ENCODE measurements at places on chromosomes 12 and 14.

DNA sequence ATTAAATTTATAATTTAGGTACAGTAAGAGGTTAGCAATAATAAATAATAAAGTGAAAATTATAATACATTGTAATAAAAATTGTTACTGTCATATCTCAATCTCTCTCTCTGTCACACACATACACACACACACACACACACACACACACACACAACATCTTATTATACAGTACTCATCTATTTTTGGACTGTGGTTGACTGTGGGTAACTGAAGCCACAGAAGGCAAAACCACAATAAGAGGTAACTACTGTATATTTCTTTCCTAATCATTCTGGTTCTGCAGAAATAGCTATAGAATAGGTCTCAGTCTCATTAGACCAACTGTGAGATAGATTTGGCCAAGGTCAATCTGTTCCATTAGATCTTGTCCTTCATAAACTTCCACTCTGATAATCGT lies 33.1 kb upstream of the PTPRO start:
- no peak for DNase-seq

GRCh38 chr14:33997611-33998010 lies 46.7 kb upstream of the EGLN3 start:
- DNase-seq: no peak

GRCh38 chr12:49232940-49233841 lies 31.7 kb upstream of the TUBA1C start:
- DNase-seq: peak; percentile 82

- no peak for DNase-seq
Measured at GRCh38 chr12:76449583-76449982, 101.4 kb upstream of the BBS10 start.

DNA sequence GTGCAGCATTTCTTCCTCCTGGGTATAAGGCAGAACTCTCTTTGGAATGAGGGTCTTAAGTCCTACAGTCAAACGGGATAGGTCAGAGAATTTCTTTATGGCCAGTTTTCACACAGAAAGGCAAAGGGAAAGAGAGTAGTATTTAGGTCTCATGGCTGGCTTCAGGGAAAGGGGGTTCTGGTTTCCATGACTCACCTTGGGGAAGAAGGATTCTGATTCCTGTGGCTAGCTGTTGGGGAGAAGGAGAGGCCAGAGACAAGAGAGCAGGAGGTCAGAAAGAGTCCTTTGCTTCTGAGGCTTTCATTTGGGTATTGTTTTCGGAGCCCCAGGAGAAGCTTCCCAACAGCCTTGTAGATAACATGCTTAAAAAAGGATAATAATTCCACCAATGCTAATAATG lies 332.5 kb downstream of the NPAS3 start:
- DNase-seq: no peak

DNA sequence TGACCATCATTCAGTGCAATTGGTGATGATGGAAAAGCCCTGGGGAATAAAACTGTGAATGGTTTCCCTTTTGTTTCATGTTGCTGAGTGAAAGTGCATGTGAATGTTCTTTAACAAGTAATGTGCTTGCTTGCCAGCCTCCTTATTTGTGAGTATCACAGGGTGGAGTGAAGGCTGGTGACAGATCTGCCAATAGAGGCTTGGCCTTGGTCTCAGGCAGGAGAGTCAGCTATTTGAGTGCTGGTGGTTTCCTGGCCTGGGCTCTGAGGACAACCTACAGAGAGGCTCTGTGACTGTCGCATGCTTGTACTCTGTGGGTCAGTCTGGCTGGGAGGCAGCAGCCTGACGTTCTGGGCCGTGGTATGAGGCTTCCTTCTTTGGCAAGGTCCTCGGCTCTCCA lies 20.7 kb downstream of the KRT85 start:
- DNase-seq: no peak

- no peak for DNase-seq
Measured at GRCh38 chr12:124426594-124427555, 132.0 kb downstream of the RFLNA start.

- no peak for DNase-seq
Measured at GRCh38 chr14:26702721-26703230, 104.9 kb upstream of the NOVA1 start.

DNA sequence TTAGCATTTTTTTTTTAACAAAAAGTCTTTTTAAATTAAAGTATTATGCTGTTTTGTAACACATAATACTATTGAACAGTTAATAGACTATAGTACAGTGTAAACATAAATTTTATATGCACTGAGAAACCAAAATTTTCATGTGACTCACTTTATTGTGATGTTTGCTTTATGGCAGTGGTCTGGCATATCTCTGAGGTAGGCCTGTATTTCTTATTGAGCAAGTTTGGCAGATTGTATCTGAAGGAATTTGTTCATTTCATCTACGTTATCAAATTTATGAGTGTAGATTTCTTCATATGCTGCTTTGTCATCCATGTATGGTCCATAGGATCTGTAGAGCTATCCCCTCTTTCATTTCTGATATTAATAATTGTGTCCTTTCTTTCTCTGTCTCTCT lies 78.8 kb upstream of the PDE3A start:
- no peak for DNase-seq

- DNase-seq: peak; percentile 9
Measured at GRCh38 chr12:55965941-55966407, at the start of gene PMEL. Gene PMEL, minus strand, starts transcription at chr12:55966042. Its CDS starts 31 bp downstream, at chr12:55966011.

DNA sequence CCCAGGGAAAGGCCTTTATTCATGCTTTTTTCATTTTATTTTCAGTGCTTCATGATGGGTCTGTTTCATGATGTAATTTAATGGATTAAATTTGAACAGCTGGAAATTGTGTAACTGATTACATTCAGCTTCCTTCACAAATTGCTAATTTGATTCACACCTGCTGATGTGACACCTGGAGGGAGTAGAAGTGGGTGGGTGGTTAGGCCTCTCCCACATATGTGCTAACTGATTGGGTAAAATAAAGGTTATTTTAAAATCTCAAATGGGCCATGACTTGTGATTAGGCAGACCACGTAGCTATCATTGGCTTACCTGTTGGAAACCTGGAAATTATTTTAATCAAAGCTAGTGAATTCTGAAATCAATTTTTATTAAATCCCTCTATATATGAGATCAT lies 142.1 kb downstream of the GXYLT1 start:
- DNase-seq: no peak

DNA sequence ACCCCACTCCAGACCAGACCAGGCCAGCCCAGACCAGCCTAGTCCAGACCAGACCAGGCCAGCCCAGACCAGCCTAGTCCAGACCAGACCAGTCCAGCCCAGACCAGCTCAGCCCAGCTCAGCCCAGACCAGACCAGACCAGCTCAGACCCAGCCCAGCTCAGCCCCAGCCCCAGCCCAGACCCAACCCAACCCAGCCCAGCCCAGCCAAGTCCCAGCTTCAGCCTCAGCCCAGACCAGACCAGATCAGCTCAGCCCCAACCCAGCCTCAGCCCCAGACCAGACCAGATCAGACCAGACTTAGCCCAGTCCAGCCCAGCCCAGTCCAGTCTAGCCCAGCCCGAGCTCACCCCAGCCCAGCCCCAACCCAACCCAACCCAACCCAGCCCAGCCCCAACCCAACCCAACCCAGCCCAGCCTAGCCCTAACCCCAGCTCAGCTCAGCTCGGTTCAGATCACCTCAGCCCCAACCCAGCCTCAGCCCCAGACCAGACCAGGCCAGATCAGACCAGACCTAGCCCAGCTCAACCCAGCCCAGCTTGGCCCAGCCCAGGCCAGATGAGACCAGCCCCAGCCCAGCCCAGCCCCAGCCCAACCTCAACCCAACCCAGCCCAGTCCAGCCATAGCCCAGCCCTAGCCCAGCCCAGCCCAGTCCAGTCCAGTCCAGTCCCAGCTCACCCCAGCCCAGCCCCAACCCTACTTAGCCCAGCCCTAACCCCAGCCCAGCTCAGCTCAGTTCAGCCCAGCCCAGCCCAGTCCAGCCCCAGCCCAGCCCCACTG lies 204.7 kb downstream of the BCL11B start:
- DNase-seq: no peak

DNA sequence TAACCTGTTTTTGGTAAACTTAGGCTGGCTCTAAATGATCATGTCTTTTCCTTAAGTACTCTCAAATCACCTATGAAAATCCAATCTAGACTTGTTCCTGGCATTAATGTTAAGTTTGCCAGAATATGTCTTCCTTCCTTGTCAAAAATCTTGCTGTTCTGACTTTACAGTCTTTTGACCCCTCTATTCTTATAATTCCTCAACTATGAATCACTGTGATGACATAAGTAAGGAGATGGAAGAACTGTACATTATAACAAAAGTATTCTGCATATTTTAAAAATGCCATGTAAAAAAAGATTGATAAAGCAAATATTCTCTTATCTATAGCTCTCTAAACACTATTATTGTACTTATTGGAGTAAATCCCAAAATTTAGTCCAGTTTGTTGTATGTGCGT lies 51.4 kb upstream of the BAZ1A start:
- no peak for DNase-seq

- no peak for DNase-seq
Measured at GRCh38 chr12:90575995-90576394, 379.0 kb downstream of the CCER1 start.

DNA sequence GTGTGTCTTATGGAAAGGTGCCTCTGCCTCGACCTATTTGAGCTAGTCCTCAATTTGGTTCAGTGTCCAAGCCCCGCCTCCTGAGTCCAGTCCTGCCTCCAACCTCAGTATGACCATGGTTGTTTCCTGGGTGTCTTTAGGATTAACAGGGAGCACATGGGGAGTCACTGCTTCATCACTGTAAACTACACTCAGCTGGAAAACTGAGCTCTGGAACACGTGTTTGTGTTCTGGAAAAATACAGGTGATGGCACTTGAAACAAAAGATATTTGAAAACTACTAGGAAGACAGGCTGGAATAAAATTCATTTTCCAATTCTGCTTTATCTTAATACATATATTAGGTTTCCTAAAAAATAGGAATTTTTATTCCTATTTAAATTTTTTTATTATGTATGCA lies 1187.3 kb upstream of the TMEM132C start:
- no peak for DNase-seq

DNA sequence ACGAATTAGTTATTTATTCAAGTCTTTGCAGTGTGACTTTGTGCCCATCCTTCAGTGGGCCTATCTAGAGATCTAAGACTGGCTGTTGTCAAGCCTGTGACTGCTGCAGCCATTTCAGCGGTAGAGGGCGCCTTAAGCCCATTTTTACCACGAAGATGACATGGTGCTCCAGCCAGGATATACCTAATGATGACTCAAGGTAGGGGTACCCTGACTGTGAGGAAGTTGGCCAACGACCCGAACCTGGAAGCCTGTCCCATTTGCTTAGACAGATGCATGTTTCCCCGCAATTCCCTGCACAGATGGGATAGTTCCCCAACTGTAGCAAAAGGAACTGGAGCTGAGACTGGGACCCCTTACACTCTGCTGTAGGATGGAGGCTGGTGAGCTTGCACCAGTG lies 41.3 kb downstream of the RAB3IP start:
- DNase-seq: no peak

DNA sequence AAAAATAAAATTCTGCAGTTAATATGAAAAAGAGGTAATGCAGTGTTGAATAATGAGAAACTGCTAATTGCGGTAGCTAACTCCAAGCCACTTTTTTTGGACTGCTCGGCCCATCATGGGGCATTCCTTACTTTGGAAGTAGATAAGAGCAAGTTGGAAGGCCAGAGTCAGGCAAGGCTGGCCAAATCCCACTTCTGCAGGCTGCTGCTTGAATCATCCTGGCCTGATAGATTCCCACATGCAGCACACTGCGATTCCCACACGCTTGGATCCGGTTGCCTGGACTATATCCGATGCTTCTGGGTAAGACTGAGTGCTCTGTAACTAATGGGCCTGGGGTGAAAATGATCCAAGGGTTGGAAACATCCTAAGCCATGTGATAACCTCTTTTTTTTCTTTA lies 10.6 kb downstream of the EIF2B2 start:
- no peak for DNase-seq

DNA sequence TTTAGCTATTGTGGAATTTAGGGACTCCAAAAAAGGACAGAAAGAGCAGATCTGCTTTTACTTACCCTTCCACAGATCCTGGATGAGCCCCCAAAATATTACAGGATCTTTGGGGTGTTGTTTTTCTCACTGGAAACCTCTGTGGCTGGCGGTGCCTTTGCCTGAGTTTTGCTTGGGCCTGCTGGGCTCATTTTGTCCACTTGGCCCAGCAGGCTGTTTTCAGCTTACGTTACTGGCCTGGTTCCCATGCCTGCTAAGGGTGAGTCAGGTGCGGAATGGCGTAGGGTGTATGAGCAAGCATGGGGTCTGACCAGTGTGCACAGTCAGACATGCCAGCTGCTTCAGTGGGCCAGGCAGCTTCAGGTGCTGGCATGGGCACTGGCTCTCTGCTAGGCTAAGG lies 45.8 kb downstream of the HSD17B6 start:
- DNase-seq: no peak

GRCh38 chr12:14239935-14240872 lies 125.3 kb upstream of the ATF7IP start:
- DNase-seq: no peak

DNA sequence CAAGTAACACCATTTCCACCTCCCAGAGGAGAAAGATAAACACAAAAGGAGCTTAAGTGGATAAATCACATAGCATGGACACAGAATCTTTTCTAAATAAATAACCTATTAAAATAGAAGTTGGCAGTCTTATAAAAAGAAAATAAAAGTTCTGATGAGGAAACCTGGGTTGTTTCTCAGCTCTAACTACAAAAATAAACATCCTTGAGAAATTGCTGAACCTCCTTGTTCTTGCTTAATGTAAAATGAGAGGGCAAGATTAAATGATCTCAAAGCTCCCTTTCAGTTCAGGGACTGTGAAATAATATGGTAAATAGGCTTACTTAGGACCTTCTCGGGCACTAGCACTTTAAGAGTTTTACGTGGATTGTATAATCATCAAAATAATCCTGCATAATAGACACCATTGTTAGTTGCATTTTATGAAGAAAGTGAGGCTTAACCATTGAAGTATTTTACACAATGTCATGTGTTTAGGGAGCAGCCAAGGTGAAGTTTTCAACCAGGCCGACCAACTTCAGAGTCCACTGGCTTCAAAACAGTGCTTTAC lies 214.0 kb upstream of the NOVA1 start:
- DNase-seq: no peak

- DNase-seq: no peak
Measured at GRCh38 chr14:61502459-61503093, 181.2 kb downstream of the PRKCH start.

GRCh38 chr12:32005496-32006125 lies 46.4 kb downstream of the RESF1 start:
- no peak for DNase-seq

DNA sequence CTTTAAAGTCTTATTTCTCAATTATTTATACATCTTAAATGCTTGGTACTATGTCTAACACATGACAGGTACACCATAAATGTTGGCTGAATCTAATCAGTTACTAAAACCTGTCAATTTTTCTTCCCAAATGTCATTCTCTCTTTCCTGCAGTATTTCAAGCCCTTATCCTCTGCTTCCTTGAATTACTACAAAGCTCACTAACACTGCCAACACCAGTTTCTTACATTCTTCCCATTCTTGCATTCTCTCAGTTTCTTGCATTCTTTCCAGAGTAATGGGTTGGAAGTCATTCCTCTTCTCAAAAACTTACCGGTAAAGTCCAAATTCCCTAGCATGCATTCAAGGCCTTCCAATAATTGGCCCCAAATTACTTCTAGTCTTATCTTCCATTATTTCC lies 9.6 kb upstream of the SMARCC2 start:
- DNase-seq: no peak

All from NCI-H2107 (cell line).